Activated naive CD4-positive, alpha-beta T cell treated with Interleukin-2 at 50 U/mL for 16 hours (primary cell): ENCODE measurements at places on chromosomes 3 and 15.

DNA sequence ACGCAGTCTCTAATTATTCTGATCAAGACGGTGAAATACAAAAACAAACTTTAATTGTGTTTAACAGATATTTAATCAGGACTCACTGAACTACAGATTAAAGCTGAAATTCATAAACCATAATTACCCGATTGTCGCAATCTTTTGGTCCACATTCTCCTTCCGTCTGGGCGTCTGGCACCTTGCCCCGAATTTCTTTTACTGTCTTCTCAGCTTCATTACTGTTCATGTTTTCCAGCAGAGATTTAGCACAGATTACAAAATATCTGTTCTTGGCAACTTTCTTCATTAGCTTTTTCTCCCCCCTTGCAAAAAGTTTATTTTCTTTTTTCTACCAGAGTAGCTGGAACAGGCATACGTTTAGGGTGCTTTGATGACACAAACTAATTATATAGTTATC is 271.4 kb downstream of the TIGIT start:
- no peak for DNase-seq

- no peak for DNase-seq
Observed at GRCh38 chr3:172085557-172085895, 46.1 kb downstream of the FNDC3B start.

GRCh38 chr3:2847062-2847841 is 262.9 kb downstream of the IL5RA start:
- no peak for DNase-seq

- peak; percentile 17 for DNase-seq
Observed at GRCh38 chr15:74873756-74874424, 725 bp upstream of the SCAMP2 start.

DNA sequence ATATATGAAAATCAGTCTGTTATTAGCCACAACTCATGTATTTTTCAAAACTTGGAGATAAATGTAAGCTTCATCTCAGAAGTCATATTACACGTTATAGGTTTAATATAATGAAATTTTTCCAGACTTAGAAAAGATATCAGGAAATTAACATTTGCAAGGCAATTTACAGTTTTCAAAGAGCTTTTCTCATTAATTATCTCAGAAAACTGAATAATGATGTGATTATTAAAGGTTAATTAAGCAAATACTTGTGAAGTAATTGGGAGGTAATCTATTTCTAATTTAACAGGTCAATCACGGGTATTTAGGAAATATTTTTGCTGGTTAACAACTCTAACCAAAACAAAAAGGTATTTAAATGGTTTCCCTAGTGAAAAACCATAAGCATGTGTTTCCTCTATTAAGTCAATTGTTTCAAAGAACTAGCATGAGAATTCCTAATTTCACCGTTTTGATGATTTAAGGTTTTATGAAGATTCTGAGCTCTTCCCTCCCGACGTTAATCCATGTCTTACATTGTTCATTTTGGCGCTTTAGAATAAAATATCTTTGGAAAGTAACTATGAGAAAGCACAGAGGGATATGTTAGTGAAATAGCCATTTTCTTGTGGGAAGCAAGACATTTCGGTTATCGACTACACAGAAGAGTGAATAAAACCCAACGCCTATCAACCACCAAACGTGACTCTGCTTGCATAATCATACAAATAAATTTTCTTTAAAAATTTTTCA is 1.5 kb upstream of the NEO1 start:
- no peak for DNase-seq

- DNase-seq = peak; percentile 48
Observed at GRCh38 chr3:126083511-126083912, 412 bp downstream of the SLC41A3 start.
